ENCODE measurements at places on chromosomes 12 and 14.

DNA sequence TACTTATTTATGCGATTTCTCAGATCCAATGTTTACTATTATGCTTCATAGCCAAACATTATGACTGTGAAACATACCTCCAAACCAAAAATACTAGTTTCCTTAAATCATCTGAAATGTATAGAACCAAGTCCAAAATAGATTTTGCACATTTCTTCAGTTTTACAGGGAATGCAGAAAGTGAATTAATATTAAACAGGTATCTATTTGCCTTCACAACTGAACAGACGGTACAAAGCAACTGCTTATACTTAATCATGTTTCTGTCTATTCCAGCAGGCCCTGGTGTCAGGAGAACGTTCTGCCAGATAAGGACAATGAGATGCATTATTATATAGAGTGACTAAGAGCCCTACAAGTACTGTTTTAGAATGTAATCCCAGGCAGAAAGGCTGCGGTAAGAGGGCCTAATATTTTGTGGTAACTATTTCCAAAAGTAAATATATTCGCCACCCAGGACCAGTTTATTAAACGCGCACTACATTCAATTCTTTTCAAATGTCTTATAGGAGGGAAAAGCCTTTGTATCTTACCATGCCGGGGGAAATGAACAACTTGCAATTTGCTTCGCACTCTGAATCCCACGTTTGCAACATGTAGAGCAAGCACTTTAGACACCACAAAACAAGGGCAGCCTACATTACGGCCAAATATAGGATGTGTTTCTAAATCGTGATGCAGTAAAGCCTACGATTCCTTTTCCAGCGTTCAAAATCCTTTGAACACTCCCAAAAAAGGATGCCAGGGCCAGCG is 1.5 kb downstream of the CORO1C start:
- DNase-seq = no peak

GRCh38 chr14:76808990-76809389 is 3.7 kb downstream of the ANGEL1 start:
- DNase-seq = no peak

DNA sequence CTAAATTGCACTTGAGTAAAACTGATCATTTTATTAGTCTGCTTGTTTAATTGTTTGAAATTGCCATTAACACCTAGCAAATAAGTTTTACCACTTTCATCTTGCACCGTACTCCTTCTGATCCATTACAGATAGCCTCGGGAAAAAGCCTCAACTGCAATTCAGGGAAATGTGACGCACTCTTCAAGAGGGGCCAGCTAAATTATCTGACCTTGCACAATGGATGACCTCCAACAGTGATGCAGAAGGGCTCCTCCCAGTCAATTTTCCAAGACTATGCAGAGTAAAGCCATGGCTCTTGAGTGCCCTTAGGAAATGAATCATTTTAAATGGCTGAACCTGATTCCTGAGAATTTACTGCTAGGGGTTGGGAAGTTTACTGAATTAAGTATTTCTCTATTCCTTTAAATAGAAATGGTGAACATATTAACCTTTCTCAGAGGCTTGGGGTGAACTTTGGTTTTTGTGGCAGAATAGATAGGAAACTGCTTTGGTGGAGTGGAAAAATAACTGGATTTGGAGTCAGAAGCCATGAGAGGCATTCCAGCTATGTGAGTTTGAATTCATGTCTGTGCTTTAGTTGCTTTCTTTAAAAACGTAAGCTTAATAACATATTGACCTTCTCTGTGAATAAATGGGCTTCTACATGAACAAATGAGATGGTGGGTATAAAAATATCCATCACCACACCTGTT is 64.8 kb upstream of the OVCH1 start:
- DNase-seq = no peak

GRCh38 chr12:56838621-56839488 is 75.7 kb downstream of the HSD17B6 start:
- DNase-seq = peak; percentile 24

GRCh38 chr14:101072945-101073597 is 169.5 kb upstream of the RTL1 start:
- no peak for DNase-seq

DNA sequence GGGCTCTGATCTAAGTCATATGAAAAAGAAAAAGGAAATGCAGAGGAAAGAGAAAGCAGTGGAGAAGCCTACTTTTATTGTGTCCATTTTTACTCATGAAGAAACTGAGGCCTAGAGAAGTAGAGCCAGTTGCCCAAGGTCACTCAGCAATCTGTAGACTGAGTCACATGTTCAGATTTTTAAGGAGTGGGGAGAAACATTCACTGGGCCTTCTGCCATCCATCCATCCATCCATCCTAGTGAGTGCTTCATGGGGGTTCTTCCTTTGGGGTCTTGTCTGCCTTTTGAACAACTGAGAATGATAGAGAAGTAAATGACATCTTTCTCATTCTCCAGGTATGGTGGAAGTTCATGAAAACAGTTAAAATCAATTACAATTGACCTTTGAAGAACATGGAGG is 233.6 kb upstream of the SRRM4 start:
- DNase-seq = no peak

DNA sequence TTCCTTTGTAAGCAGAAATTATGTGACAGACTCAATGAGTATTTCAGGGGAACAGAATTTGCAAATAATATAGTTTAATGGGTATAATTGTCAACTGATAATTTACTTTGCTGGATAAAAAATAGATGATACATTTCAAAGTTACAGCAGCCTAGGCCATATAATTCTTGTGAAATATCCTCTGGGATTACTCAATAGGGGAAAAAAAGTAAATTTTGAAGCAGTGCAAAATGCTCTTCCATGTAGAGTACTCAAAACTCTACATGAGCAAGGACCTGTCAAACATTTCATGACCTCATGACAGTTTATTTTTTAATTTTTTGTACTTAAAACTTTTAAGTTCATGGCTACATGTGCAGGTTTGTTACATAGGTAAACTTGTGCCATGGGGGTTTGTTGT is 163.3 kb downstream of the DACT1 start:
- DNase-seq = no peak

DNA sequence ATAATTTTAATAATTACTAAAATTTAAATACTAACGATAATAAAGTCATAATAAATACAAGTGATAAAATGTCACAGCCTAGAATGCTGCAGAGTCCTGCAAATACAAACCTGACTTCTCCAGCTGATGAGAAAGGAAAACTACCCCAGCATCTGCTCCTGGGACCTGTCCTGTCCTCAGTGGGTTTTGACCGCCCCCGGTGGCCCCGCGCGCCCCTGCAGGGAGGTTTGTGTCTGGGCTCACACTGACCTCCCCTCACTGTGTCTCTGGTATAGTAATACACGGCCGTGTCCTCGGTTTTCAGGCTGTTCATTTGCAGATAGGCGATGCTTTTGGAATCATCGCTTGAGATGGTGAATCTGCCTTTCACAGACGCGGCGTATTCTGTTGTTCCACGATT is 1139.4 kb downstream of the TMEM121 start:
- no peak for DNase-seq

- no peak for DNase-seq
Measured at GRCh38 chr14:57865403-57866198, at the start of gene SLC35F4. Gene SLC35F4, minus strand, starts transcription at chr14:57866092.

DNA sequence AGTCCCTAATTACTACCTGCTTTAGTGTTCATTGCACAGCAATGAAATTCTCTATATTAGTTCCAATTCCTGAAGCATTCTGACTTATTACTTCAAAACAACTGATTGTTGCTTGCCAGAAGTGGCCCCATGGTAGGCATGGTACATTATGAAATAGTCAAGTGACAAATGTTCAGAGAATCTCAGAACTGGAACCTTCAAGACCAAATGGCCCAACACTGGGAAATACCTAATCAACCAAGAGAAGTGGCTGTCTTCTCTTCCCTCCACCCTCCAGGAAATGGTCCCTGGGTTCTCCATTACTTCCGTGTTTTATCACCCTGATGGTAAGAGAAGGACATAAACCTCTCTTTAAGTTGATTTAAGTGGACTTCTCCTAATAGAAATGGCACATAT is 49.9 kb downstream of the ITPR2 start:
- DNase-seq = no peak

DNA sequence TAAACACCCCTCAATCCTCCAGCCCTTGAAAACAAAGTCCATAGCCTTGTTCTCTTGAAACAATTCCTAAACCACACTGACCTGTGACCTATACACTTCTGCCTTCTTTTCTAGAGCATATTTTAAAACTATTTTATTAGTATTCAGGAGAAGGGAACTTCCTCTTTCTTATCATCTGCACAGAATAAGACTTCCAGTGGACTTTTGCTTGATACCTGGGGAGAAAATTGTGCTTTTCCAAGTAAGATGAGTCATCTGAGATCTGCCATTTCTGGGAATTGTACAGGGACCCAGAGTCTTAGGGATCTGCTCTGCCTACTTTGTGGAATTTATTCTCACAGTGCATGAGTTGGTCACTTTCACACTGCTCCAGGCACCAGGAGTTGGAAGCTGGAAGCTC is 10.5 kb upstream of the WNT5B start:
- DNase-seq = no peak

GRCh38 chr14:24463017-24463883 is 20.7 kb upstream of the SDR39U1 start:
- DNase-seq = no peak

- DNase-seq = no peak
Measured at GRCh38 chr12:7130701-7131501, 730 bp downstream of the CLSTN3 start.

DNA sequence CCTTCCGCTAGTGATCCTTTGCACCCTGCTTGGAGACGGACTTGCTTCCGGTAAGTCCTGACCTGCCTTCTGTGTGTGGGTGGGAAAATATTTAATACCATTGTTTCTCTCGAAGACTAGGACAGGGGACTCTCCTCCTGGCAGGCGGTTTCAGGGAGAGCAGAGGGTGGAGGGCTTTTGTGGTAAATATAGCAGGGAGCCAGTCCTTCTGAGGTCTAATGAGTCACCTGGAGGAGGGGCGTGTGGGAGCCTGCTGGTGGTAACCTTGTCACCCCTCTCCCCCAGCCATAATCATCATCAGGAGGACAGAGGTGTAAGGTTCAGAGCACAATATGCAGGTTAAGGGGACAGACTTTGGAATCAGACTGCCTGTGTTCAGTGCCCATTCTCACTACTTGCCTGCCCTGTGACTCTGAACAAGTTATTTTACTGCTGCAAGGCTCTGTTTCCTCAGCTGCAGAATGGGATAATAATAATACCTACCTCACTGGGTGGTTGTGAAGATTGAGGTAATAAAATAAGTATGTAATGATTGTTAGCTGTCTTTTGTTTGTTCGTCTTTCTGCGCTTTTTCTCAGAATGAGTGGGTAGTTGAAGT is 47.4 kb downstream of the SUSD6 start:
- no peak for DNase-seq

DNA sequence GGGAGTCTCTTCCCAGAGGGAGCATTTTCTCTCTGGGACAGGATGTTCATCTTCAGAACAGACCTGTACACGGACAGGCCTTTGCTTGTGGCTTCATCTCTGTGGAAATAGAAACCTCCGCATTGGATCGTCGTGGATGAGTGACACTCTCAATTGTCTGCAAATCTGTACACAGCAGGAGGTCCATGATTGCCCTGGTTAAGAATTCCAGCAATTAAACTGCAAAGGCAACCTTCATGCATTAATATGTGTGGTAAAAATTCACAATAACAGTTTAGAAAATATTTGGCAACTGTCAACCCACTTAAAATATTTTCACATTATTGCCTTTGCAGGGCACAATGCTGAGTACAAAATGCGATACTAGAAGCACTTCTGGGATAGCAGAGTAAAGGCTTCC is 149.8 kb upstream of the SFSWAP start:
- DNase-seq = no peak

DNA sequence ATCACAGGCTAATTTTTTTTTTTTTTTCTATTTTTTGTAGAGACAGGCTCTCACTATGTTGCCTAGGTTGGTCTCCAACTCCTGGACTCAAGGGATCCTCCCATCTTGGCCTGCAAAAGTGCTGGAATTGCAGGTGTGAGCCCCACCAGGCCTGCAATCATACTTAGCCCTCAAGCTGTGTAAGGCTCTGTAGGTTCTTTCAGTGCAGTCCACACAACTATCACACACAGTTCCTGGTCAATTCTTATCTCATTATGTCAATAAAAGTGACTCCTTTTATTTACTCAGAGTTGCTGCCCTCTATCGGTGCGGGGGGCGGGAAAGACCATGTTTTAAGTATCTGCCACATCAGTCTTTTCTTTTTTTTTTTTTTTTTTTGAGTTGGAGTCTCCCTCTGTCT is 29.0 kb downstream of the SLC2A3 start:
- DNase-seq = no peak

- DNase-seq = peak; percentile 63
Measured at GRCh38 chr14:21106498-21107282, 5.8 kb downstream of the TMEM253 start.

DNA sequence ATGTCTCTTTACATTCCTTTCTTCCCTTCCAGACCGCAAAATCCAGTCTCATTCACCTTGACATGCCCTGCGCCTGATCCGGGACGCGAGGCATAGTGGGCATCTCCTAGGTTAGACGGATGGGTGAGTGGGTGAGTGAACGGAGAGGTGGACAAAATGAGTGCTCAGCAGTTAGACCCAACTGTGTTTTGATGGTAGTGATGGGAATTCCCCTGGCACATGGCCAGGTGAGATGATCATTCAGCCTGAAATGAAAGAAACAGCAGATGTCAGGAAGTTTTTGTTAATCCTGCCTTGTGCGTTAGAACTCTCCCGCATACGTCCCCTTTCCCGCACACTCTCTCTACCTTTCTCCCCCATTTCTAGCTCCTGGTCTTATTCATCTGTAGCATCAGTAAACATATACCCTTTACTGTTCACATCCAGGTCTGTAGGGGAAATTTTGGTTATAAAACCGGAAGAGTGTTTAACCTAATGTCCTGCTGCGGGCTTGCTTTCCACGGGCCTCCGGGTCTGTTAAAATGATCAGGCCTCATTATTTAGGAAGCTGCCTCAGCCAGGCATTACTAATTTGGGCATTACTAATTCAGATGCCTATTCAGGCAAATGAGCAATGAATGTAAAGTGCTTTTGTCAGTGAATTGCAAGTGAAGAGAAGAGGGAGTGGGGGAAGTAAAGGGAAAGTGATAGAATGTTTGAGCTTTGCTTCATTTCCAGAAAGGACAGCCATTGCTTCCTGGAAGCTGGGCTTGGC is 172.8 kb downstream of the ETV6 start:
- no peak for DNase-seq

All from C1 segment of cervical spinal cord (tissue), 14 donors.